ENCODE measurements at places on chromosomes 6 and 20.

DNA sequence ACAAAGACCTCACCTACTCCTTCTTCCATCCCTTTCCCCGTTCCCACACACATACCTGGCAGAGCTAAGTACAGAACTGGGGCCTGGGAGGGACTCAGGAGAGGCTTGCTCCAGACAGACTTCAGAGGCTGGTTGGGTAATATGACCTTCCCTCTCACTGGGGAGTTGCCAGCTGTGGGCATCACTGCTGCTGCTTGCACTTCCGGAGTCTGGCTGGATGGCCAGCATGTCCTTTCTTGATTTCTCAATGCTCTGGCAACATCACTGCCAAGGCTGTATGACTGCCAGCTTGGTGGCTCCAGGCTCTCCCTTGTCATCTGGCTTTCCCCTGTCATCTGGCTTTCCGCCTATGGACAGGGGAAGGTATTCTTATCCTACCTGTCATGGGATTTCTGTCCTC lies 47.8 kb downstream of the CDH22 start:
- no peak for DNase-seq

- DNase-seq = no peak
Observed at GRCh38 chr20:45948261-45948733, 13.8 kb downstream of the PCIF1 start.

DNA sequence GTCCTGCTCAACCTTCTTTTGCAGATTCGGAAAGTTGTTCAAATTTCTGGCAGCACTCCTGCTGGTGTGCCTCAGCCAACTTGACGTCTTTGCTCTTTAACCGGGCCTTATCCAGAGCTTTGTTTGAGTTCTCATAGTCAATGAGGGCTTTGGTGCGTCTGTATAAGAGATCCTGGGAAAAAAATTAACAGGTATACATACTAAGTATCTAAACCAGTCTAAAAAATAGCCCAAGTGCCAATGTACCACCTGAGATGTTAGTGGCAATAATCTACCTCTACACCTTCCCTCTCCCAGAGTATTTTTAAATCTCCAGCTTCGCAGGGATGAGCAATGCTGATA lies 21.1 kb downstream of the SNX5 start:
- DNase-seq = no peak

- no peak for DNase-seq
Observed at GRCh38 chr6:143958839-143959399, 49.1 kb downstream of the PLAGL1 start.

DNA sequence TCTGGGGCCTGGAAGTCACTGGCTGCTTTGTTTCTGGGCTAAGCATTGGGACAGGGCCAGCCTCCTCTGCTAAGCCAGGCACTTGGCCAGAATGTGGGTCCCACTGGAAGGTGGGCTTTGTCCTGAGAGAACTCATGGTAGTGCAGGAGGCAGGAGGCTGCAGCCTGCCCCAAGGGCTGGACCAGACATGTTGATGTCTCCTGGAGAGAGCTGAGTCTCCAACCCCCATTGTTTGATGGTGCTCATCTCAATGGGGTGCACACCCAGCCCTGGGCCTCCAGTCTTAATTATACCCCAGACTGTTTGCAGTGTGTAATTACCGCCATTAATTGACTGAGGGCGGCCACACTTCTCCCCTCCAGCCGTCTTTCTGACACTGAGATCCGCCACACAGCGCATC lies 220.5 kb upstream of the PMEPA1 start:
- no peak for DNase-seq

DNA sequence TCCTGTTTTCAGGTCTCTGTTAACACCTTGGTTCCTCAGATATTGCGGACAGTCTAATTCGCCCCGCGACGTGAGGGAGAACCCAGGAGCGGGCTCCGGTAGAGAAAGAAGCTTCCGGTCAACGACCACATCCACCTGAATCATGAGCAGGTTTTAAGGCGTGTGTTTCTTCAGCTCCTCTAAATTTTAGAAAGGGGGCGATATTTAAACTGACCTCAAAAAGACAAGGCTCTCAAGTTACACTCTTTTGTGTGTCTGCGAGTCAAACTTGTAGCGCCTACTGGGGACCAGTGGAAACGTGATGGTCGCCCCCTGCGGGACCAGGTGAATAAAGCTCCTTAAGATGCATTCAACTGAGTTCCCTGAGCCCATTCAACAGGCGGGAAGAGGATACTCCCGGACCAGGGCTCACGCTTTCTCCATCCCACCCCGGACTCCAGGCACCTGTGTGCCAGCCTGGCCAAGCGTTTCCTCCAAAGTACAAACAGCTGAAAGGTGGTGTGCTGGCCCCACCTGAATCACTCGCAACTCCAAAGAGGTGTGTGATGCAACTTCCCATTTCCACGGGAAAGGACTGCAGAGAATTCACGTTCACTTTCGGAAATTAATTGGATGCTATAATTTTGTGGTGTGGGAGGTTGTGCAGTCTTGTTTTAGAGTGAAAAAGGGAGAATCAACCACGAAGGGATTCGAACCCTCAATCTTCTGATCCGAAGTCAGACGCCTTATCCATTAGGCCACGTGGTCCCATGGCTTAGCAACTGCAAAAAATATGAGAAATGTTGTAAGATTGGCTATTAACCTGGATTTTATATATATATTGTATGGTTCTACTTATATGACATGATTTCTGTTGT lies 17.0 kb downstream of the GPX5 start:
- DNase-seq = no peak

GRCh38 chr6:105495515-105495914 lies 92.6 kb upstream of the PREP start:
- DNase-seq = no peak

DNA sequence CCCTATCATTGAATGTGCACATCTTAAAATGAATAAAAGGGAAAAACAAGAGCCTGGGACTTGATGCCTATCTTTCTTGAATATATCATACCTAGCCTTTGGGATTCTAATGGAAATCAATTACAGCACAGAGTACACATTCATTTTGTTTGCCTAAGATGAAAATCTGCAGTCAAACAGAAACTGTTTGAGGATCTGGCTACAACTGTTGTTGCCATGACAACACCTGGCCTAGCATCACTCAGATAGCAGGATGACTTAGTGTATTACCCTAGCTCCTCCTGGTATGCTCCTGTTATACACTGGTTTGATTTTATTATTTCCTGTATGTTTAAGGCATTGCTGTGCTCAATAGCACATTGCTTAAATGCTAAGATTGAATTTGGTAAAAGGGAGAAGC lies 71.5 kb upstream of the LAMP5 start:
- no peak for DNase-seq

DNA sequence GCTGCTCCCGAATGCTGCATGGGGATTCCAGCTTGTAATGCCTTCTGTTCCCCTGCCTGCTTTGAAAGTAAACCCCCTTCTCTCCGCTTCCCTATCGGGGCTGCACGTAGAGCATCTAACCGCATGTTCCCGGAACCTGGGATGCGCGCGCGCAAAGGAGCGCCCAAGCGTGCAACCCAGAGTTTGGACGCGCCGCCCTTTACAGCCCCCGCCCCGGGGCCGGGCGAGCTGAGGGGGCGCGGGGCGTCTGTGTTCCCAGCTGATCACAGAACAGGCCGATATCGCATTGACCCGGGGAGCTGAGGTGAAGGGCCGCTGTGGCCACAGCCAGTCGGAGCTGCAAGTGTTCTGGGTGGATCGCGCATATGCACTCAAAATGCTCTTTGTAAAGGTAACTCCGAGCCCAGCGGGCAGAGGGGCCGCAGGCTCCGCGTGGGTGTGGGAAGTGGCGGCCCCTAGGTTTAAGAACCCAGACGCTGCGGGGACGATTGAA lies 1.4 kb downstream of the LAMP5 start:
- no peak for DNase-seq

DNA sequence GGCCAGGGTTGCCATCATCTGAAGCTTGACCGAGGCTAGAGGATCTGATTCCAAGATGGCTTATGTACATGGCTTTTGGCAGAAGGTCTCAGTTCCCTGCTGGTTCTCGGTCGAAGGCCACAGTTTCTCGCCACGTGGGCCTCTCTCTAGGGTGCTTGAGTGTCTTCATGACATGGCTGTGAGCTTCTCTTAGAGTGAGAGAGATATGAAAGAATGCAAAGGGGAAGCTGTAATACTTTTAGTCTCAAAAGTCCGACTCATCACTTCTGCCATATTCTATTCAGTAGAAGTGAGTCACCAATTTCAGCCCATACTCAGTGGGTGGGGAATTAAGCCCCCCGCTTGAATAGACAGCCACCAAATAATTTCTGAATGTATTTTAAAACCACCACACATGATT lies 94.2 kb downstream of the UTRN start:
- no peak for DNase-seq

- DNase-seq = no peak
Observed at GRCh38 chr20:61126369-61127195, 125.5 kb upstream of the CDH4 start.

- DNase-seq = no peak
Observed at GRCh38 chr6:84260196-84260595, 32.8 kb upstream of the CEP162 start.

DNA sequence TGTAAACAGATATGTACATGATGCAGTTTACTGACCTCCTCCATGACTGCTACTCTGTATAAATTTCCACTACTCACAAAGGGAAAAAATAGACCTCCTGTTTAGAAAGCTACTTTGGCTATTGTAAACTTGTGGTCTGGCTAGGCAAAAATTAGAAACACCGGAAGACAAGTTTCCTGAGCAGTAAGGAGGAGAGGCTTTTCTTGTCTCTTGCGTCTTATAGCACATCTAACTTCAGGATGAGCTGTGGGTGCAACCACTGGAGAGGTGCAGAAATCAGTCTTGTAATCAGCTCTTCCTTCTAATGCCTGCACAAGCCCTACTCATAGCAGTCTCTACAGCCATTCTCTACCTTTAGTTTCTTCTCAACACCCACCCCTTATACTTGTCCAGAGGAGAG lies 296.5 kb upstream of the SLC35B3 start:
- DNase-seq = no peak

- DNase-seq = no peak
Observed at GRCh38 chr20:17358854-17359253, 132.0 kb downstream of the PCSK2 start.

DNA sequence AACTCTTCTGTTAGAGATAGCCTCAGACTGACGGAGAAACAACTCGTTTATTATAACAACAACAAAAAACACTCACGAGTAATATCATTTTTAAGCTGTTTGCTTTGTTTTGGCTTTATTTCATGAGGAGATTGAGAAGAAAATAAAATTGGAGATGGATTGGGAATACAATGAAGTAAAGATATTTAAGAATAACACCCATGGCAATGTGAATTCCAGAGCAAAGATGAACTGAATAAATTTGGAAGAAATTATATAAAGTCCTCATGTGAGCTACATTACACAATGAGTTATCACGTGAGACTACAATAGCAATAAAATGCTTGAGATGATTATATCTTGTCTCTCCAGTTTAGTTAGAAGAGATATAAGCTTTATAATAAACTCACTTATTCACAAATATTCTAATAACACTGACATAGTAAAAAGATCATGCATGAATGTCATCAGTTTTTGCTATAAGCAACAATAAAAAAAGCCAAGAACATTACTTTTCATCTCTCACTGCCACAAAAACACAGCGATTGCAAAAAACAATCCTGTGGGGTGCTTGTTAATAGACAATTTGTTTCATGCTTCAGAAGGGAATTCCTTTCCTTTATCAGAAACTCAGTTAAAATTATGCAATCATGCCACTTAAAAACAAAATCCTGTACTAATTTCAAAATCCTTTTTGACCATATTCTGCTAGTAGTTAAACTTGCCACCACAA lies 696.7 kb upstream of the MARCKS start:
- DNase-seq = no peak

DNA sequence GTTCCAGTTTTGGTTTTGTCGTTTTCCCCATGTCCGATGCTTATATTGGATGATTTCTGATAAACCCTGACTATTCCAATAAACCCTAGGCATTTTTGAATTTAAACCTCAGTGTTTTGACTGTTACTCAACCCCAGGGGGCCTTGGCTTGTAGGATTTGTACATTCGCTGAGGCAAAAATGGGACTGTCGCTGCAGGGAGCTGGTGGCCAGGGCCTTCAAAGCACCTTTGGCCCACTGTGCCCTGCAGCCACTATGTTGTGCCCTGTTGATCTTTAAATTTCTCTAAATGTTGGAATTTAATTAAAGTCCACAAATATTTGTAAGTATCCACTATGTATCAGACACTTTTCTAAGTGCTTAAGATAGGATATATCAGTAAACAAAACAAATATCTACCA lies 9.5 kb upstream of the NOL7 start:
- DNase-seq = no peak

- DNase-seq = no peak
Observed at GRCh38 chr6:131510094-131510493, 62.9 kb upstream of the ARG1 start.

- DNase-seq = no peak
Observed at GRCh38 chr6:34324738-34325444, 67.6 kb downstream of the NUDT3 start.

DNA sequence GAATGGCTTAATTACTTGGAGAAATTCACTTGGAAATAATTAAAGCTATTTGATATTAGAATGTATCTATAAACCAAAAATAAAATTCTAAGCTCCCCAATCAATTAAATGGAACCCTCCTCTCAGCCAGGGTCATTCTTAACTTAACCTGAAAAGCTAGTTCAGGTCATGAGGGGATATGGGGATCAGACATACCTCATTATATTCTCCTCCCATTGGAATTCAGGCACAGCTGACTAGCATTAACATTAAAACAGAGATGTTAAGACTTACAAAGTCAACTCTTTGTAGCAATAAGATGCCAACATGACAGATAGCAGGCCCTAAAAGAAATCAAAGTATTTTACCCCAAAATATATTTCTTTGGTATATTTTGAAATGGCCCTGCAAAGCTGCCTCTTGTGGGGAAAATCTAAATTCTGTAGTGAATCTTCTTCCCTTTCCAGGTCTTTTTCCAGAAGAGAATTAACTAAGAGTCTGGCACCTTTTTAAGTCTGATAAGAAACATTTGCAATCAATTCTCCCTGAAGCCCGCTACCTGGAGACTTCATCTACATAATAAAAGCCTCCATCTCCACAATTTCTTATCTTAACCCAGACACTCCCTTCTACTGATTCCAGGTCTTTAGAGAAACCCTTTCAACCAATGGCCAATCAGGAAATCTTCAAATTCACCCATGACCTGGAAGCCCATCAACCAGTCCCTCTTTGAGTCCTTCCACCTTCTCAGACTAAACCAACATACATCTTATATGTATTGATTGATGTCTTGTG lies 231.2 kb downstream of the ADGB start:
- no peak for DNase-seq

DNA sequence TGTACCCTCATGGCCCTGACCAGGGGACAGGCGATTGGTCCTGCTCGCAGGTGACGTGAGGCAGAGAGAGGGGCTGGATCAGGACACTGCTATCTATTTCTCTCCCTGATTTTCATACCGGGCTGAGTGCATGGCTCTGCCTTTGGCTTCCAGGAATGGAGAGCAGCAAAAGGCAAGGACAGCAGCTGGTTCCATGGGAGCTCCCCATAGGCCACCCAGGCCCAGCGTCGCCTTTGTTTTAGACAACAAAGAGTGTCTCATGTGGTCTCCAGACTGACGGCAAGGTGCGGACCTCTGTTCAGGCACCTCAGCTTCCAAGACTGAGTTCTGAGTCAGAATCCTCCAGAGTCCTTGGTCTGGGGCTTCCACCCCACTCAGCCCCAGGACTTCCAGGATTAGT lies 123.1 kb downstream of the VEGFA start:
- DNase-seq = no peak

Measured in occipital lobe (tissue), 3 donors.